Ecto neural progenitor cell (in vitro differentiated cells): ENCODE measurements at places on chromosomes 16 and 17.

DNA sequence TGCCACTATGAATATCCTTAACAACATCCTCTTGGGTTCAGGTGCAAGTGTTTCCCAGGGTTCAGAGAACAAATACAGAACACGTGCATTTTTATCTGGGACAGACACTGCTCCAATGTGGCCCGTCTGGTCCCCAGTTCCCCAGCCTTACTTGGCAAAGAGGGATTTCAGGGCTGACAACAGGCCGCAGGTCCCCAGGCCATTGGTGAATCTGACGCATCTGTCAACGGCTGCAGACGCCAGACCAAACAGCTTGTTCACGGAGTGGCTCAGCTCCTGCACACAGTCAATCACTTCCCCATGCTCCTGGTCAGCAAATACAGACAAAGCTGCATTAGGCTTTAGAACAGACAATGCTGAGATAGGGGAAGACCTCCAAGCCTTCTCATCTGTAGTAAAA, 36.2 kb downstream of the COG7 start:
- no peak for DNase-seq

- DNase-seq: peak; percentile 54
Observed at GRCh38 chr17:48068491-48068961, 20.4 kb downstream of the NFE2L1 start.

DNA sequence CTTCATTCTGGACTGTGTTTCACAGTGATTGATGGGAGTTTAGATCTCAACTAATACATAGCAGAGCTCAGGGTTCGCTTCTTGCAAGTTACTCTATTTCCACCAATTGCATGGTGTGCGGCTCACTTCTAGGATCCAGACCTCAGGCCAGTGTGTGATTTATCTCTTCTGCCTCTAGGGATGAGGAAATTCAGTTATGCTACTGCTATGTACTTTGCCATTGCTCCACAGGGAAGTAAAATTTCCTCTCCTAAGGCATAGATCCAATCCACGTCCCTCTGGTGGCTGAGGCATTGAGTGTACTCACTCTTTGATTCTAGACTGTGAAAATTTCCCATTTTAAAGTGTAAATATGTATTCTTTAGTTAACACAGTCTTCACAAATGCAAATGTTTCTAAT, 214.1 kb downstream of the HS3ST3B1 start:
- no peak for DNase-seq

- DNase-seq: no peak
Observed at GRCh38 chr16:82638095-82638798, 11.5 kb downstream of the CDH13 start.

DNA sequence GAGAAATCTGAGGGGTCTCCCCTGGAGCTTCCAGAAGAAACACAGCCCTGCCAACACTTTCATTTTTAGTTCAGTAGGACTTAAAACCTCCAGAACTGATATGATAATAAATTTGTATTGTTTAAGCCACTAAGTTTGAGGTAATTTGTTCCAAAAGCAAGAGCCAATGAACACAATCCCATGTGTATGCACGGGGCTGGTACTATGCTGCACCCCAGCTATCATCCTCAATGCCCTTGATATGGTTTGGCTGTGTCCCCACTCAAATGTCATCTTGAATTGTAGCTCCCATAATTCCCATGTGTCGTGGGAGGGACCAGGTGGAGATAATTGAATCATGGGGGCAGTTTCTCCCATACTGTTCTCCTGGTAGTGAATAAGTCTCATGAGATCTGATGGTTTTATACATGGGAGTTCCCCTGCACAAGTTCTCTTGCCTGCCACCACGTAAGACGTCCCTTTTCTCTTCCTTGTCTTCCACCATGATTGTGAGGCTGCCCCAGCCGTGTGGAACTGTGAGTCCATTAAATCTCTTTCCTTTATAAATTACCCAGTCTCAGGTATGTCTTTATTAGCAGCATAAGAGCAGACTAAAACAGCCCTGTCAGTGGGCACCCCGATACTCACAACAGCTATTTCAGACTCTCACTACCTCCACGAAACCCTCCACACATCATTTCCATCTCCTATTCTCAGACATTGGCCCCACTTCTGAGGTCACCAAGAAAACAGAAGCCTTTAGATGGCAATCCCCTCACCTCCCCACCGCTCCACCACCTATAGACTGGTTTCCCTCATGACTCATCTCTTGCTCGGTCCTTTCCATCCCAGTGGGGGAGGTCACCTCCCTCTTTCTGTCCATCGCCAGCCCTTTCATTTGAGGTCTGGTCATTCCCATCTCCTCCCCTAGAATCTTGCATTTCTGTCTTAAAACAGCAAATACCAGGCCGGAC, 8.9 kb upstream of the CACNG1 start:
- DNase-seq: no peak

DNA sequence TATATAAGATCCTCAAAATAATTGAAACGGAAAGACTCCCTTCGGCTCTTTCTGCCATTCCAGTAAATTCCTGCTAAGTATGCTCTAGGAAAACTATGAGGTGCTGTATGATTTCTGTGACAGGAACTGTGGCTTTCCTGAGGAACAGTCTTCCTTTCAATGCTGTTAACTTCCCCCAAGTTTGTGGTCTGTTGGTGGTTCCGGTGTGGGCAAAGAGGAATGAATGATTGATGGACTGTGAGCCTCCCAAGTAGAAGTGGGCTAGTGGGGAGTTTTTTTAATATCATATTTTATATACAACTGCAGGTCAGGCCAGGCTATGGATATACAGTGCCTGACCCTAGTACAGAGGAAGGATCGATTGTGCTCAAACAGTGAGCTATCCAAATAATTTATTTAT, 560.7 kb upstream of the RBFOX1 start:
- no peak for DNase-seq

GRCh38 chr17:48177816-48178215, 70.2 kb downstream of the SNX11 start:
- no peak for DNase-seq

- DNase-seq: no peak
Observed at GRCh38 chr17:49969134-49969759, at the start of gene DLX4. DLX4 (plus strand) TSS chr17:49969190; CDS start chr17:49969469, 279 bp downstream.
